ENCODE measurements at places on chromosomes 7 and 10.

DNA sequence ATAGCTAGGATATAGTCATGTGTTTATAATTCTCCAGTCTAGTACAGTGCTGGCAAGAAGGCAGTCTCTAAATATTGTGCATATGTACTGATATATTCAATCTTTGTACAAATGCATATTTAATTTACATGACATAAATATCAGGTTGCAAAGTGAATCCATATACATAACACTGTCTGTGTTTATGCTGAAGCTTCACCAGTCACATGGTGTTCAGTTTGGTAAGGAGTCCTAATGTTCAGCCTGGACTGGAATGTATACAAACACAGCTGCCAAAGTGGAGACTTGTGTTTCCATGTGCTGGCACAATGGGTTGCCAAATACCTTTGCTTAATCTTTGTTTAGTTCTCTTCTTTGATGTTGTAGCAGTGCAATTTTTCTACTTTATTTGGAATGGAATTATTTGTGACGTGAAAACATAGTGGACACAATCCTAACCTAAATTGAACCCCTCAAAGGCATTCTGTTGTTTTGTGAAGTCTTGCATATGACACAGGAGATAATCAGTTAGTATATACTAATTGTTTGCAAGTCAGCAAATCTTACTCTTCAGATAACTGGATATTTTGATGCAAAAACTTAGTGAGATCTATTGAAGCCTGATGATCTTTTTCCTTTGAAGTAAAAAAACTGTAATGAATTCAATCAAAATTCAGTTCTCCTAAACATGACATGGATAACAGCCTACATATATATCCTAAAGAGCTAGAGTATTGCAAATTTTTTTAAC, 17.3 kb upstream of the ARL4A start:
- DNase-seq = no peak

DNA sequence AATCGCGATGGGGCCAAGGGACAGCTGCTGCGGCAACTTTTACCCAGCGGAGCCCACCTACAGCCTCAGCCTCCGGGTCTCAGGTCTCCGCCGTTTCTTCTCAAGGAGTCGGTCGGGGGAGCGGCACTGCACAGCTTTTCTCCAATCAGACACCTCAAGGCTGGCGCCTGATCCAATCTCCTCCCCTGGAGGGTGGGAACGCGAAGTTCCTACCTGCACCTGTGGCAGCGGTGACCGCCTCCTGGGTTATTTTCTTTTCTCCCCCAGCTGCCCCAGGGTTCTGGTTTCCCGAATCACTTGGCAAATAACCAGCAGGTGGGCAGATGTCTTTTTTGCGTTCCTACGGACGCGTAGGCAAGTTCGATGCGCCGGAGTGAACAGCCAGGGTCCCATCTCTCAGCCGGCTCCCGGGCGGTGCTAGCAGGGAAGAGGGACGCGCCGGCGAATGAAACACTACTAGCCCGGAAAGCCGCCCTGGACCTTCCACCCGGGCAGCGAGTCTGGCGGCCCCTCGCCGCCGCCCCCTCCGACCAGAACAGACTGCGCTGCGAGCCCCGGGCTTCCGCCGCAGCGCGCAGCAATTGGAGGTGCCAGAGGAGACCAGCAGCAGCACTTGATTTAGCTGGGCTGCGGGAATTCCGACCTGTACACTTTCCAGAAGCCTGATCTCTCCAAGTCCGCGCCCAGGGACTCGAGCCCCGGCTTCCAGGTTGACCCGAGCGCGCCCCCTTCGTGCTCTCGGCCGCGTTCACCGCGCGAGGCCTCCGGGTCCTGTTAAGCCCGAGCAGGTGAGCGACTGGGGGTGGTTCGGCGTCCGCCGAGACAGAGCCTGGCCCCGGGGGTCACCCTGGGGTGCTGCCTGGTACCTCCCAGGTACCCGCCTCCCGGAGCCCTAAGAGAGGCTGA, at the start of gene PRR15:
TSS of gene PRR15 (plus strand) at position 246 of the 906 bp plus-strand sequence. CDS start 2,495 bp downstream, outside the sequence.
- peak; percentile 74 for DNase-seq

GRCh38 chr7:1033546-1034145, 10.7 kb upstream of the GPR146 start:
- DNase-seq = no peak

DNA sequence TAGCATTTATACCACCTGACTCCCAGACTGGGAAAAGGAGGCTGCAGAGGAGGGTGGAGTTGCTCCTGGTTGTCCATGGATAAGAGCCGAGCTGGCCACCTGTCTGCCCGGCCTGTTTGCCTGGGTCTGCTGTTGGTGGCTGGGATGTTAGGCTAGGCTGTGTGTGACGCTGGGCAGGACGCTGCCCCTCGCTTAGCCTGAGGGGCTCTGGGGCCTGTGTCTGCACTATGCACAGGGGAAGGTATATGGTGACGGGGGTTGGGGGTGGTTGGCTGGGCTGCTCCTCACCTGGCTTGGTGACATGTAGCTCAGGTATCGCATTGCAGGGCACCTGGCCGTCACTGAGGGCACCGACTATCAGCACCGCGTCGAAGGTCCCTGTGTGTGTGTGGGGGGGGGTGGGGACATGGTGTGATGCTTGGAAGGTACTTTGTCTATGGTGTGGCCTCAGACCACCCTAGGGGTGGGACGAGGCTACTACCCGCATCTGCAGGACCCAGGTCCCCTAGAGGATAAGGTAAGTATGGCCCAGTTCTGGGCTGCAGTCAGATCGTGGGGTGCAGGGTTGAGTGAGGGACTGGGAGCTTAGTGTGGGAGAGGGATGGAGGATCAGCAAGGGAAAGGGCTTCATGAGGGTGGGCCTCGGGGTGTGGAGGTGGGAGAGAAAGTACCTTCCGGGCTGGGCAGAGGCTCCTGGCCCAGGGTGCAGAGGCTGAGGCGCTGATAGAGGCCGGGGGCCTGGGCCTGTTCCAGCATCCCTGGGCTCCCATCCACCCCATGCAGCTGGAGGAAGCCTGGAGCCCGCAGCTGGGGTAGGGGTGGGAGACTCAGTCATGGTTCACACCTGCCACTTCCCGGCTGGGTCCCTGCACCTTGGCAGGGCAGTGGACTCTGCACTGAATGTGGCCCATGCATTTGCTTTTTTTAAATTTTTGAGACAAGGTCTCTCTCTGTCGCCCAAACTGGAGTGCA, 2.3 kb downstream of the METTL27 start:
- DNase-seq = no peak

DNA sequence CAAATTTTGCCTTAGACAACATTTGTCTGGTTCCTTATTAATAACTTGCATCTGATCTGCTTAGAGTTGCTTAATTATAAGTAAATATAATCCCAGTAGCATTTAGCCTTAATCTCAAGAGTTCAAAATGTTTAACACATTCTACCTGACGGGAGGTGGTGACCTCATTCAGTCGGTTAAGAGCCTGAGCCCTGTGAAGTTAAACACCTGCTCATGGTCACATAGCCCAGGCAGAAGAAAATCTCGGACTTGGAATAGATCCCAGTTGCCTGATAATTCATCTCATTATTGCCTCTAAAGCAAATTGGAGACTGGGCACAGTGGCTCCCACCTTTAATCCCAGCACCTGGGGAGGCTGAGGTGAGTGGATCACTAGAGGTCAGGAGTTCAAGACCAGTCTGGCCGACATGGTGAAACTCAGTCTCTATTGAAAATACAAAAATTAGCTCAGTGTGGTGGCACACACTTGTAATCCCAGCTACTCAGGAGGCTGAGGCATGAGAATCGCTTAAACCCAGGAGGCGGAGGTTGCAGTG, 18.6 kb upstream of the ASCC1 start:
- DNase-seq = no peak

DNA sequence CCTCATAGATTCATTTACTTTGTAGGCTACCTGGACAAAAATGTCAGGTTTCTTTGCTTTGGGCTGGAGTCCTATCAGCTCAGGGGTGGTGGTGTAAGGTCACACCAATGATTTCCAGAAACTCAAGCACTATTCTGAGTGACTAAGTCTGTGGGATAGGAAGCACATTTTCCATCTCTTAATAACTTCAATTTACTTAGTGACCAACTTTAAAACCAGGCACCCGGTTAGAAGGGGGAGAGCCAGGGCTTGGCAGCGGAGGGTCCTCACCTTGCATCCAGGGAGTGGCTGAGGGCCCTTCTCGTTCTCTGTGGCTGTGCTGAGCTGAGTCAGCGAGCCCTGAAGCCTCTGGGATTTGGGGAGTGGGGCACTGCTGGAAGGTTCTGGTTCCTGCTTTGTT, 6.7 kb downstream of the CHST3 start:
- no peak for DNase-seq

DNA sequence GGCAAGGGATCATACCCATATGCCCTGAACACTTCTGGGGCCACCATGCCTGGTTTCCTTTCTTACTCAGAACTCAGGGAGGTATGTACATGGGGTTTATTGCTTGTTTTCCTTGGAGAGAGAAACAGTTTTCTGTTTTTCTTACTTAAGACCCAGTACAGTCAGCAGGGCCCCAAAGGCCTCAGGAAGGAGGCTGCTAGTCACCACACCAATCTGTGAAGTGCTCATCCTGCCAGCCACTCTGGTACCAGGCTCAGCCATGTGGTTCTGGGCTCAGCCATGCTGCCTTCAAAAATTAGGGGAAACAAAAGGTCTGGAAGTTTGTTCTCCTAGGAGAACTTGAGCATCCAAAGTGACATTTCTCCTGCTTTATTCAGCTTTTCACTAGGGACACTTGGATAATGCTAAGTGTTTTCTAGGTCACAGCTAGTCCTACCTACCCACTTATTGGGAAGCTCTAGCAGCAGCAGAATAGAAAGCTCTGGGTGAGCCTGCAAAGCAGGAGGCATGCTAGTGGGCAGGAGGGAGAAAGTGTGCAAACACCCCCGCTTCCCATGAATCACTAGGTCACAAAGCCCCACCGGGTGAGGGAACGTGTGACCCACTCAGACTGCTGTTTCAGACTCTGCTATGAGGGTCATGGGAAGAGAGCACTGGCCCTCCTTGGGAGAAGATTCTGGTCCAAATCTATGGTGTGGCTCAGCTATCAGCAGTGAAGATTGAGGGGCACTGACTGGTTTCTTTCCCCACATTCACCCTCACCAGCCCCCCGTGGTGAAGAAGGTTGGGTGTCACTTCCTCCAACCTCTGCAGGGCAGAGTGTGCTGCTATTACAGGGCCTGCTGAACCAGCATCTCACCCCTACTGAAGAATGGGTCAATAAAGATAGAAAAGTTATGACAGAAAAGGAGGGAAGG, 23.9 kb downstream of the NUDCD3 start:
- no peak for DNase-seq

DNA sequence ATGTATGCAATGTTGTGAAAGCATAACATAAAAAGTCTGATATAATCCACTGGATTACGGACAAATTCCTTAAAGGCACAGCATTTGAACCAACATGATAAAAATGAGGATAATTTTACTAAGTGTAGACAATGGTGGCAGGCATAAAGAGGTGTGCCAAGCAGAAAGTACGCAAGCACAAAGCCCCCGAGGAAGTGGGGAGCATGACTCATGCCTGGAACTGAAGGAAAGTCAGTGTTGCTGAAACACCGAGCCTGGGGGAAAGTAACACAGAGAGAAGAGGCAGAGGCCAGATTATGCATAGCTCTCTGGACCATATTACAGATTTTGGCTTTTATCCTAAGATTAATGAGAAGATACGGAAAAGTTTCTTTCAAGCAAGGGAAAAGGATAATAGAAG, 490.0 kb upstream of the PHF14 start:
- no peak for DNase-seq

DNA sequence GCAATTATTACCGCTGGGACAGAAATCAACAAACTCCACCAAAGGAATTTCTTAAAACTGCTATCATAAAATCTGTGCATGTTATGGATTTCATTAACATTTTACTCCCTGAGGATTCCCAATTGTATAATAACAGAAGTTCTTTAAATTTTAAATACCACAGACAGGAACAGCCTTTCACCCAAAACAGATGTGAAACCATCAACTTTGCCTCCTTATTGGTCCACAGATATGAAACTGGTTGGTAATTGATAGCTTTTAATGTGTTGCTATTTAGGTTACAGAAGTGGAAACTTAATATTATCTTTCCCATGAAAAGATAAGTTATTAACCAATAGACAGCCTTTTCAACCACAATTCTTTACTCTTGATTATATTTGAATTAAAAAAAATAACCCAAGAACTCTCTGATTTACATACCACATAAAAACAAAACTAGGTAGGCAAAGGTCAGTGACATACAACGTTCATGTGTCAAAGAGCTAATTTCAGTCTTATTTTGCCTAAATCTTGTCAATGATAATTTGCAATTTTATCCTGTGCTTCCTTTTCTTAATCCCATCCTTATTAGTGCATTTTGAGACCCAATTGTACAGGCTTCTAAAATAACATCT, 90.0 kb downstream of the NRP1 start:
- DNase-seq = no peak

GRCh38 chr10:97515271-97515978, 16.7 kb downstream of the UBTD1 start:
- DNase-seq = no peak

Measured in Caki2 (cell line).